ENCODE measurements at places on chromosomes 5 and 9.

DNA sequence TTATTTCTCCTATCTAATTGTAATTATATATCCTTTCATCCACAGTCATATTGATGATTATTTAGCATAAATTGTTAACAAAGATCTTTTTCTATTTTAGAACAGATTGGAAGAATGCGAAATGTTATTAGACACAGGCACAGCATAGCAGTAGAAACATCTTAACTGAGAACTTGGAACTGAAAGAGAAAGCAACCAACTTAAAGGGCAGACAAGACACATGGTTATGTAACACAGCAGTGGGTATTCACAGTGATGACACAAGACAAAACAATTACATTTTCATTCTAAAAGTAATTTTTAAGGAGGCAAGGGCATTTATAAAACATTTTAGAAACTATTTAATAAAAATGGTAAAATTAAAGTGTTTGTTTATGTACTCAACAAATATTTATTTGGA is 57.7 kb upstream of the MEF2C start:
- DNase-seq = no peak

DNA sequence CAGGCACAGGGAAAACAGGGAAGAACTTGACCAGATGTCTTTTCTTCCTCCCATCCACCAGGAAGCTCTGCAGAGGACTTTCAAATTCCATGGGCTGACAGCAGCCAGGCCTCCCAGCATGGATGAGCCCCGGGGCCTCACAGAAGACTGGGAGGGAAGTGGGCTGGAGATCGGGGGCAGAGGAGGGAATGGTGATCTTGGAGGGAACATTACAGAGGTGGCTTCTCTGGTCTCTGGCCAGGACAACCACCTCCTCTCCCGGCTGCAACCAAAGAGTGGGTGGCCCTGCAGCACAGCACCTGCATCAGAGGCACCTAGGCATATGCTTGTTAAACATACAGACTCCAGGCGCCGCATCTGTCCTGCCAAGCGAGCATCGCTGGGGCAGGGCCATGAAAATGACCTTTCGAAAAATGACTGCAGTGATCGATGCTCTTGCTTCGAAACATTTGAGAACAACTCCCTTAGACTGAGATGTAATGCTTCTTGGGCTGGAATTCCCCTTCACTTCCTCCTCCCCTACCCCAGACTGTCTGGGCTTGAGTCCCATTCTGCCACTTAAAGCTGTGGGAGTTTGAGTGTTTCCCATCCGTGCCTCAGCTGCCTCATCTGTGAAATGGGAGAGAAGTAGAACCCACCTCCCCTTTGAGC is 68.7 kb upstream of the UNC5A start:
- DNase-seq = no peak

DNA sequence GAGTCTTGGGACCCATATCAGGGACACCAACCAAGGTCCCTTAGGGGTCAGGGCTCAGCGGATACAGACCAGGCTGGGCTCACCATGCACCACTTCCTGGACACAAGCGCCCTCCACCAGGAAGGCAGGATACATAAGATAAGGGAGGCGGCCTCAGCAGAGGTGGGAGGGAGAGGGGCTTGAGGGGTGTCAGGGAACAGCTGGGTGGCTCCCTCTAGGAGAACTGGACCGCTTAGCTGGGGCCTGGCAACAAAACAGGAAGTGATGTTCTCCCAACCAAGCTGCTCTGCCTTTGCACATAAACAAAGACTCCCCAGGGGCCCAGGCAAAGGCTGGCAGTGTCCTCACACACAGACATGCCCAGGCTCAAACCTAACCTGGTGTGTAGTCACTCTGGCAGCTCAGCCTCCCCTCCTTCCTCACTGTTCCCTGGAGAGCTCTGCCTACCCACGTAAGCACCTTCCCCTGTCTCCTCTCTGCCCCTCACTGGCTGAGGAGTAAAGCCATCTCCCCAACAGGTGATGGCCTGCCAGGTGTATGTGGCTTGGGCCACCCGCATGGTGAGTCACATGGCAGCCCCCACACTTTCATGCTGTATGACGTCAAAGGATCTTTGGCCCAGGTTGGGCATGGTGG is 5.8 kb upstream of the BICD2 start:
- DNase-seq = no peak

DNA sequence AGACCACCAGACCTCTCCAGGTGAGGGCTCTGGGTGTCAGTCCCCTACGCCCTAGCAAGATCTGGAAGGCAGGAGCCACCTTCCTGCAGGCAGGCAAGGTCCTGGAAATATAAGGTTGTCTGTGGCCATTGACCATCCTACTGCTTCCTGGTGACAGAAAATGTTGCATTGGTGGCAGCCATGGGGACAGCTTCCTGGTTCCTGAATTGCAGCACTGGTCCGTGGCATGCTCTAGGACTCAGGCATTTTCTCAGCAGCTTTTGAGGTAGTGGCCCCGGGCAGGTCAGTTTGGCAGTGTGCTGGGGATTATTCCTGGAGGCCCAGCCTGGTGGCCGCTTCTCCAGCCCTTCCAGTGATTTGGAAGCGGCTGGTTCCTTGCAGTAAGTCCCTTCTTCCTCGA is 36.6 kb upstream of the KCNMB1 start:
- DNase-seq = no peak

GRCh38 chr5:16493261-16493660 is 27.7 kb upstream of the ZNF622 start:
- DNase-seq = no peak

DNA sequence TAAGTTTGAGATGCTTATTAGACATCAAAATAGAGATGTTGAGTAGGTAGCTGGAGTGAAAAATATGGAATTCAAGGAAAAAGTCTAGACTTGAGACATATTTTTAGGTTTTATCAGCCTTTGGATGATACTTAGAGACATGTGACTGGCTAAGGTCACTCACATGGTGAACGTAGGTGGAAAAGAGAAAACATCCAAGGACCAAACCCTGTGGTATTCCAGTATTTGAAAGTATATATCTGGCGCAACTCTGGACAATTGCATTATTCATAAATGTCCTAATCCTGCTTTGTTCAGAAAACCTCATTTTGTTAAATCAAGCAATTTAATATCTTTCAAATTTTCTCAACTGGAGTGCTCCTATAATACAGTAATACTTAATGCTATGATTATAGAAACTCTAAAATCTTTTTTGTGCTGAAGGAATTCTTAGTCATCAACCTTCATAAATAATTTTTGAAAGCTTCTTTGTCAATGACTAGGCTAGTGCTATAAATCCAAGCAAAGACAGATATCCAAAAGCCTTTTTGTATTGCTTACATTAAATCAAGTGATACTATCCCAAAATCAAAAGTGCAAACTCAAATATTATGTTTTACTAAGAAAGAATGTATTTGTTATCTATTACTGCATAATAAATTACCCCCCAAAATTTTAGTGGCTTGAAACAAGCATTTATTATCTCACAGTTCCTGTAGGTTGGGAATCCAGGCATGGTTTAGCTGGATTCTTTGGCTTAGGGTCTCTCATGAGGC is 452.0 kb downstream of the ENC1 start:
- DNase-seq = no peak

DNA sequence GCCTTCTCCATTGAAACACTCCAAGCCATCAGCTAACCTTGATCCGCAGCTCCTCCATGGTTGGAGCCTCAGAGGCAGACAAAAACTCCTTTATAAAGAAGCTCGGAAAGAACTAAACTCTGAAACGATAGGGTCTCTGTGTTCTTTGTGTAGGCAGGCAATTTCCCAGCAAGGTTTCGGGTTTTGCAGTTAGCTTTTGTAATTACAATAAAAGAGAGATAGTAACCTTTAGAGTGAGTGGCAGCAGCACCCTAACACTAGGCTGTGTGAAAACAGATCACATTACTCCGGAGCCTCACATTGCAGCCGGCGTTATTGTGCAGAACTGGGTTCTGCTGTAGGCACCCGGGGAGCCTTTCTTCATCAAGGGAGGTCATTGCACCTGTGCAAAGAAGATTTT is 115.8 kb upstream of the MAP3K1 start:
- DNase-seq = no peak

- no peak for DNase-seq
These were observed 2.7 kb downstream of the OR2V2 start for GRCh38 chr5:181149806-181150733.

DNA sequence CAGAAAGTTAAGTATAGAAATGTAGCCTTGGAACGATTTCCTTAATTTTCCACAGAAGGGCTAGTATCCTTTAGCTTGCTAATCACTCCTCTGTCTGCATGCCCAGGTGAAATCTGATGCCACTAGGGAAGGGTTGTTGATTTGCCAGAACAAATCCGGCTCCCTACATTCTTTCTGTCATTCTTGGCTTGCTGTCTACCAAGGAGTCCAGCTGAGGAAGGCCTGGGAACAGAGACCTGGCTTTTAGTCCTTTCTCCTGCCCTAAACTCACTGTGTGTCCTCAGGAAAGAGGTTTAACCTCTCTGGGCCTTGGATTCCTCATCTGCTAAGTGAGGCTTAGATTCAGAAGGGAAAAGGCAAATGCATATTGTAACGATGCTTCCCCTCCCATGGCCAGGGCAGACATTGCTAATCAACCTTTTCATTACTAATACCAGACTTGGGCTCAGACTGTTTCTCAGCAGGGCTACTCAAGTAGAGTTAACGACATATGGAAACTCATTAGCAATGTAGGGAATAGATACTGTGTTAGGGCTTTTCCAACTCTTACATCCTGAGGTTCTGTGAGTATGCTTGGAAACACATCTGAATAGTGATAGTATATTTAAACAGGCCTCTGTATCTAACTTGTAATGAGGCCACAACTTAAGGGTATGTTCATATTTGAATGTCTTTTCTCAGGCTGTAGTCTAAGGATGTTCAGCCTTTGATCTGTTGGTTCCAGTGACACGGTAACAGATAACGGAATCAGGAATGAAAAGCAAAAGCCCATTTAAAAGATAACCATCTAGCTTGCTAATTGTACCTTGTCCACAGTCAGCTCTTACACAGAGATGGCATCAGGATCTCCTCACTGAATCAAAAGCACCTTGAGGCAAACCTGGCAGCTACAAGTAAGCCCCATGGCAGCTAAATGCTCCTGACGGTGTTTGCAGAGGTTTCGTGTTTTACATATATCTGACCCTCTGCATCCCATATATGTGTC is 4.1 kb downstream of the GALNT10 start:
- DNase-seq = no peak

DNA sequence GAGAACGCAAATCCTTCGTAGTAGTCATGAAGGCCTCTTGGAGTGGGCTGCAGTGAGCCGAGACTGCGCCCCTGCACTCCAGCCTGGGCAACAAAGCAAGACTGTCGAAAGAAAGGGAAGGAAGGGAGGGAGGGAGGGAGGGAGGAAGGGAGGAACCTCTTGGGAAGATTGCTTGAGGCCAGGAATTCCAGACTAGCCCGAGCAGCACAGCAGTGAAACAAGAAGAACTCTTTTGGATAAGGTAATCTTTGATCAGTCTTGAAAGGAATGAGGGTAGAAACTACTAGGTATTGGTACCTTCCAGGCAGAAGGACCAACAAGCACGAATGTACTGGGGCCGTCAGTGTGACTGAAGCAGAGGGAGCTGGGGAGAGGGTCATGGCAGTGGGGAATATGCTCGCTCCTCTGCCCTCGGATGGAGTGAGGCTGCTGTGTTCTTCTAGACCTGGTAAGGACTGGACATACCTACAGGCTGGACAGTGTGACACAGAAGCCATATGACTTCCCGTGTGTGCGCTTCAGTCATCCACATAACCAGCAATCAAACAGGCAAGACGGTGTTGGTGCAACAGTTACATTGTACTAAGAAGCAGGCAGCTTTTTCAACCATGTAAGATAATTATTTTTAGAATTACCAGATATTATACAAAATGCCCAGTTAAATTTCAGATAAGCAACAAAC is 45.2 kb downstream of the P4HA2 start:
- no peak for DNase-seq

GRCh38 chr9:36945999-36946398 is 88.1 kb downstream of the PAX5 start:
- DNase-seq = no peak

GRCh38 chr5:125604104-125604503 is 819.1 kb upstream of the GRAMD2B start:
- no peak for DNase-seq

DNA sequence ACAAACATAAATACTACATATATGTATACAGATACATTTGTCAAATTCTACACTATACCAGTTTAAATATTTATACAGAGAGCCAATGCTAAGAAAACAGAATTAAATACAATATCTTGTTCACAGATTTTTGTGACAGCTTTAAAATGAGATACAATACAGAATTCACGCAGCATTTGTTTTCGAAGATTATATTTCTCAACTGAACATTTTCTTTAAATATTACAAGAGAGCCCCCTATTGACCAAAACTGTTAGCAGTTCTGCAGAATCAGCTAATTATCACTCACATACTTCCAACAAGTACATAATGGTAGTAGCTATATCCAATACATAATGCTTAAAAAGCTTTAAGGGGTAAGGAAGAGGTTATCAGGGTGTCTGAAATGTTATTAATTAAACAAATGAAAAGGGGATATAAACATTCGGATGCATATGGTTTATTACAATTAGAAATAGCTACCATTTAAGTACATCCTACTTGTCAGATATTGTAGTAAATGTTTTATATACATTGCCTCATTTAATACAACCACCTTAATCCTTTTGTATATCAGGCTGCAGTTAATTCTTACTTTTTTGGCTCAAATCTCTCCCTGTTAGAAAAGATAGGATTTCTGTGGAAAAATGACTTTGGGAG is 31.7 kb downstream of the ZDHHC21 start:
- DNase-seq = no peak

DNA sequence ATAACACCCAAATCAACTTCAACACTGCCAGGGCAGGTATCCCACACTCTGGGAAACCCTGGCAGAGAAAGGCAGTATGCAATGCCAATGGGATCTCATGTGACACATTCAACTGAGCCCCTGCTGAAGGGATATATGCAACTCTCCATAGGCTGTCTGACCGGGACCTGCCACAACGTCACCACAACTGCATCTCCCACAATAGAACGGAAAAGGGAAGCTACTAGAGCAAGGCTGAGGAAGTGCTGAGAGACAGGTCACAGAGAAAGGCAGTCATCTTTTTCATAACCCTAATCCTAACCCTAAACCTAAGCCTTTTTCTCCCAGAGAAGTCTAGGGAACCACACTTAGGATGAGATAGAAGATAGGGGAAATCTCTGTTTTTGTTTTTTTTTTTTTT is 345.9 kb upstream of the CD180 start:
- no peak for DNase-seq

- no peak for DNase-seq
These were observed 25.5 kb downstream of the INSYN2B start for GRCh38 chr5:169954786-169955185.

DNA sequence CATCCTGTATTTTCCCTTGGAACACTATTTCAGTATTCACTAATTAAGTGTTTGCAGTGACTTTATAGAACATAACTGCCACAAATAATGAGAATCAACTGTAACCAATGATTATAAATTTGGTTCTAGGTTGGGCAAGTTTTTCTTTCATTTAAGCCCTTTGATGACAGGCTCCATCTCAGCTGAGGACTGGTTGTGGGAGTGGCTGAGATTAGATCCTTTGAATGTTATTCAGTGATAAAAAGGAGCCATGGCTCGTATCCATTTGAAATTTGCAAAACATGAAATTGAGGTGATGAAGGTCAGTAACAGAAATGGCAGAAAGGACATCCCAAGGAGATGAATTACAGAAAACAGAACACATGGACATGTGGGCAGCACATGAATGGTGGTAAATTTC is 138.1 kb upstream of the PCA3 start:
- no peak for DNase-seq

GRCh38 chr5:149585910-149586309 is 4.6 kb downstream of the ARHGEF37 start:
- DNase-seq = no peak

- DNase-seq = no peak
These were observed 1369.8 kb upstream of the CDH9 start for GRCh38 chr5:28408186-28408585.

- no peak for DNase-seq
These were observed 31.7 kb downstream of the GPR21 start for GRCh38 chr9:123065196-123065595.
